ENCODE measurements at places on chromosomes 13 and 19.
A peak's percentile ranks its signal among the peaks of the same experiment; 100 is the strongest.

GRCh38 chr13:39531646-39532045 is 71.3 kb downstream of the LHFPL6 start:
- DNase-seq: no peak

GRCh38 chr19:30407068-30407709 is 35.0 kb downstream of the ZNF536 start:
- DNase-seq: no peak

- DNase-seq: no peak
Observed at GRCh38 chr13:73290844-73291243, 232.0 kb downstream of the KLF5 start.

DNA sequence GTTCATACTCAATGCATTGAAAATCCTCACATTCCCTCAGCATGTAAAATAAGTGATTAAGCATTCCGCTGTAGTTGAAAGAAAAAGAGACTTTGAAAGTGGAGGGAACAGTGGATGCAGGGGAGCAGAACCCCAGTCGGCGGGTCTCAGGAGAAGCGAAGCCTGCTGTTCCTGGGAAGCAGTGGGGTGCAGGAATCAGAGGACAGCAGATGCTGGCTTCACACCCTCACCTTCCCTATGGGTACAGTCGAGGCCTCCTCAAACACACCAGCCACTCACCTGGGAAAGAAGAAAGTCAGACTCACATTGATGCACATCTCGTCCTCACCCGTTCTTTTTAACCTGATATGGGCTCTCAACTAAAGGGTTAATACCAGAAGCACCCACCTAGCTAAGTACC is 38.2 kb downstream of the COL4A2 start:
- DNase-seq: no peak

DNA sequence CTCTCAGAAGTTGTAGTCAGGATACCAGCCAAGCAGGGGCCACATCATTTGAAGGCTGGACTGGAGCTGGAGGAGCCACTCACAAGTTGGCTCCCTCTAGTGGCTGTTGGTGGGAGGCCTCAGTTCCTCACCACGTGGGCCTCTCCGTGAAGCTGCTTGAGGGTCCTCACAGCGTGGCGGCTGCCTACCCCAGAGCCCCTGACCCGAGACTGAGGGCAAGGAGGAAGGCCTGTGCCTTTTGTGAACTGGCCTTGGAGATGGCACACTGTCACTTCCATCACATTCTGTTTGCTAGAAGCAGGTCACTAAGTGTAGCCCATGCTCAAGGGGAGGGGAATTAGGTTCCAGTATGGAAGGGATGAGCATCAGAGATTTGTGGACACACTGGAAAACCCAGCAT is 14.6 kb downstream of the GNA11 start:
- peak; percentile 46 for DNase-seq

DNA sequence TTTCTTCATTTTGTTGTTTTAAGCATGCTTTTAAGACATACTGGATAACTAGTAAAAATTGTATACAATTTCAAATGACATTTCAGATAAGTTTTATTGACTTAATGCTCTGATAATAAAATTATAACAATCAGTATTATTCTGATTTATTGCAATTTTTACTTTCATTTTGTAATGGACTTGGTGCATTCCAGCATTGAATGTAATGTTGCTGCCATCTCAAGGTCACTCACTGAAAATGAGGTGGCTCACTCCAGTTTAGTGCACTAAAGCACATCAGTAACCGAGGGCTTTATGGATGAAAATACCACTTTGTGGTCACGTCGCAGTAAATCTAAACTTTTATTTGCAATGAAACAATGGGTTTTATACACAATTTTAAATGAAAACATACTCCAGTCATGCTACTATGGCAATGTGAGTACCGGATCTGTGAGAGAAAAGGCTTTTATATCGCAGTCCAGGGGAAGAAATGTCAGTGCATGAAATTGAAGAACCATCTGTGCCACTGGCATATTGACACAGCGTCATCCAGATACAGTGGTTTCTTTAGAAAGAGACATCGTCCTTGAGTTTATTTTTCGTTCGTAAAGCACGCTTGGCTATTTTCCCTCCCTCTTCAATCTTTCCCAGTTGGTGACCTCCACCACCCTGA is 20.7 kb upstream of the ZNF507 start:
- no peak for DNase-seq

All from stimulated activated CD8-positive, alpha-beta memory T cell treated with anti-CD3 and anti-CD28 coated beads, Interleukin-7, amount 100 ng/mL, for 1 hour (primary cell).